NCI-H226 (cell line): ENCODE measurements at places on chromosomes 16 and 17.

- no peak for DNase-seq
Observed at GRCh38 chr17:36550491-36551417, 6.0 kb downstream of the GGNBP2 start.

GRCh38 chr17:43931062-43931571 lies 11.2 kb downstream of the PPY start:
- DNase-seq = no peak

DNA sequence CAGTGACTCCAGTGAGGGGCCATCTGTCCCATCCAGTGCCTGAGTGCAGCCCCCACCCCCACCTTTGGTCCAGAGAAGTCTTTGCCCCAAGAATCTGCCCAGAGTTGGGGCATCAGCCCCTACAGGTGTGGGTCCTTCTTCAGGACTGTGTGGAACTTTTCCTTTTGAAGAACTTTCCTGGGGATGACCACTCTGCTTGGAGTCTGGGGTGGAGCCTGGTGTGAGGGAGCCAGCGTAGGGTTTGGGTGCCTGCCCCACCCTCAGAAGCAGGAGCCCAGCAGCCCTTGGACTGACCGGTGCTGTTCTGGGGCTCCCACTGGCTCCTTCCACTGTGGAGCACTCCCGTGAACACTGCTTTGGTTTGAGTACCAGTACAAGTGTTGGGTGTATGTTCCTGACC lies 19.3 kb downstream of the MPRIP start:
- DNase-seq = no peak

DNA sequence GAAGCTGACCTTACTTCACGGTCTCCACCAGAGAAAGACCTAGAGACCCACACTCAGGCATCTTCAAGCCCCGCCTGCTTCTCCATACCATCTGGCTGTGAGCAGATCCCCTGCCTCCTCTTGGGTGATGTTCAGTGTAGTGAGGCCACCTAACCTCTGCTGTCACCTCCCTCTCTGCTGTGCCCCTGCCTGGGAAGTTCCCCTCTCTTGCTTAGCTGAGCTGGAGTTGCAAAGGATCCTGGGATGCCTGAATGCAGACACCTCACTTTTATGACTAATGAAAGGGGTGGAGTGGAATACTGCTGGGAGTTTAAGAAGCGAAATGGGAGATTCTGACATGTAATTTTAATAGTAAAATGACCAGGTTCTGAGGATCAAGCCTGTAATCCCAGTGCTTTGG lies 5.8 kb downstream of the IRX3 start:
- DNase-seq = peak; percentile 36
